ENCODE measurements at places on chromosomes 5 and 9.
A peak's percentile ranks its signal among the peaks of the same experiment; 100 is the strongest.

DNA sequence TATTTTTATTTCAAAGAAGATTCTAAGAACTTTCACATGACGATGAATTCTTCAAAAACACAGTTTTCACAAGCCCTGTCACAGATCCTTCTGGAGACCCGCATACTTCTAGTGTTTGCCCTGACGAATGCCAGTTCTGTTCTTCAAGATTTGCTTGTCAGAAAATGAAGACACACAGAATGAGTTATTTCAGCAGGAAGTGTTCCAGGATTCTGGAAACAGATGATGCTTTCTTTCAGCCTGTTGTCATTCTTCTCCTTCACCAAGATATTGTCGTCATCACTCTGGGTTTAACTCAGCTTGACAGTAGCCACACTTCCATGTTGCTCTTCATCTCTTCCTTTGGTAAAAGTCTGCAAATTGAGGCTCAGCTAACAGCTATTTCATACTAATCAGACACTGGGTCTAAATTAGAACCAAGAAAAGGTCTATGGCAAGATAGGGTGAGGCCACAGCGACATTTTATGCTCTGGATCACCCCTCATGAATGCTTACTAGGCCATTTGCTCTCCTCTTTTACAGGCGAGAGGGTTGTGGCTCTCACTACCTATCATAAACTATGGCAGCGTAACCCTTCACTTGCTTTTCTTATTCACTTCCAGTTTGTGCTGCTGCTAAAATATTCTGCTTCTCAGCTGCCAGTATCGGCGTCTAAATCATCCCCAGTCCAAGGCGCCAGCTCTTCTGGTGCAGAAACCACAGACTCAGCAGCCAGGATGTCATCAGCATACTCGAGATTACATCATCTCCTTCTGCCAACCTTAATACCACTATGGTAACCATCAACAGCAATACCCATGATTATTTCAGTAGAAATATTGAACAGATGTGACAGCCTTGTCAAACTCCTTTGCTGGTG lies 159.6 kb upstream of the TBCA start:
- peak; percentile 59 for DNase-seq

DNA sequence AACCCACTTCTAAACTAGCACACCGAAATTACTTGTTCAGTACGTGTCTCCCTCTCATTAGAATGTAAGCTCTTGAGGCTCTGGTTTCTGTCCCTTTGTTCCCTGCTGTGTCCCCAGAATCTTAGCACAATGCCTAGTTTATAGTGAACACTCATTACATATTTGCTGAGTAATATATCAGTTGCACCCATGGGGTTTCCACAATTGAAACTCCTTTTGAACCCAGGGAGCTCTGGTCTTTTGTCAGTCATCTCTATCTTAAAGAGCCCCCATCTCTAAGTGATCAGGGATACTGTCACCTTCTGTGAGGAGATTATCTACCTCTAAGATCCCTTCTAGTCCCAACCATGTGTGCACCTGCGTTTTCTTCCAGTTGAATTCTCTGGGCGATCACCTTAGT lies 12.8 kb downstream of the CAMK4 start:
- peak; percentile 63 for DNase-seq

DNA sequence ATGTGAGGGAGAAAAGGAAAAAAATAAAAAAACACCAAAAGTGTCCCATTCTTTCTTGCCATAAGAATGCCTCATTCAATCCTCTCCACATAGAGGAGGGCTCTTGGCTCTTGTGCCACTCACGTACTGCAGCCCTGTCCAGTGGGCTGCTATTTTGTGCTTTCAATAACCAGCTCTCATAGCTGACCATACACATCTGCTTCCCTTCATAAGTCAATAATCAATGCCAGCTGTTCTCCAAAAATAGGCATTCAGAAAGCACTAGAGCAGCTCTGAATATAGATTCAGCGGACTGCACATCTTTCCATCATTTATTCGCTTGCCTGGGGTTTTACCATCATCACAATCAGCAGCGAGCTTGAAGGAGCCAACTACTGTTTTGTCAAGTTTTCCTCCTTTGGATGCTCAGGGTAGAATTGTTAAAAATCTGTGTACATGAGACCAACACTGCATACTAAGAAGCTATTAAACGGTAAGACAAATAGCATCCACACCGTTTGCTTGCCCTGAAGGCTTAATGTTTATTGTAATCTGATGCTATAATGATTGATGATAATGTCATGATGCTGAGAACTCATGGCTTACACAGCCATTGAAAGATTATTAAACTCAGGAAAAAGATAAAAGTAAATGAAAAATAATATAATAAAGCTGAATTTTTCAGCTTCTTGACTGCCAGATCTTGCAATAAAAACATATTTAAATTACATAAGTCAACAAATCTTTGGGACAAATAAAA lies 80.0 kb downstream of the OXCT1 start:
- DNase-seq = no peak

GRCh38 chr5:6723122-6723815 lies 10.0 kb downstream of the TENT4A start:
- DNase-seq = no peak

DNA sequence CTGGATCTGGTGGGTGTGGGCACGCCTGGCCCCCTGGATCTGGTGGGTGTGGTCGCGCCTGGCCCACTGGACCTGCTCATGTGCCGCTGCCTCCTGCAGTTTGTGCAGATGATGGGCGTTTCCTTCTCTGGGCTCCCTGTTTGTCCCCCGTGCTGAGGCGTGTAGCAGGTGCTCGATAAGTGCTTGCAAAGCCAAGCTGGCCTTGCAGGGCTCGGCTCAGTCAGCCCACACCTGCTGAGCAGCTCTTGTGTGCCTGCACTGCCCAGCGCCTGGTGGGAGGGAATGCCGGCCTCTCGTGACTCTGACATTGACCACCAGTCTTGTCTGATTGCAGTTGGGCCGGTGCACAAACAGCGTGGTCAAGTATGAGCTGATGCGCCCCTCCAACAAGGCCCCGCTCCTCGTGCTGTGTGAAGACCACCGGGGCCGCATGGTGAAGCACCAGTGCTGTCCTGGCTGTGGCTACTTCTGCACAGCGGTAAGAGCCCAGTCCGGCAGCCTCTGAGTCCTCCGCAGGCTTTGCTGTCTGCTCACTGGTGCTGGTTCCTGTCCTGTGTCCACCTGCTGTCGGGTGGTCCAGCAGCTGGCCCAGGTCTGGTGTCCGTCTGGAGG lies 102.7 kb upstream of the CACNA1B start:
- no peak for DNase-seq

DNA sequence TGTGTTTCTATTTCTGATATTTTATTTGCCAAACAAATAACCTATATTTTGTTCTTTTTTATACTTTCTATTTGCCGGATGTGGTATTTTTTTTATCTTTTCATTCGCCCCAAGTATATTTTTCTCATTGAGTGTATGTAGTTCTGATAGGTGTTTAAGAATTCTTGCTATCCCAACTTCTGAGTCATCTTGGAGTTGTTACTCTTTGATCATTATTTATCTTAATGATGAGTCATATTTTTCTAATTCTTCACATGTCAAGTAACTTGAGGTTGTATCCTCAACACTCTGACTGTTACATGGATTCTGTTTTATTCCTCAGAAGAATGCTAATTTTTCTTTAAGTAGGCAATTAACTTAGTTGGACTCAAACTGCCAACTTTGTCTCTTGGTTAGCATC lies 498.1 kb downstream of the TLE1 start:
- no peak for DNase-seq

DNA sequence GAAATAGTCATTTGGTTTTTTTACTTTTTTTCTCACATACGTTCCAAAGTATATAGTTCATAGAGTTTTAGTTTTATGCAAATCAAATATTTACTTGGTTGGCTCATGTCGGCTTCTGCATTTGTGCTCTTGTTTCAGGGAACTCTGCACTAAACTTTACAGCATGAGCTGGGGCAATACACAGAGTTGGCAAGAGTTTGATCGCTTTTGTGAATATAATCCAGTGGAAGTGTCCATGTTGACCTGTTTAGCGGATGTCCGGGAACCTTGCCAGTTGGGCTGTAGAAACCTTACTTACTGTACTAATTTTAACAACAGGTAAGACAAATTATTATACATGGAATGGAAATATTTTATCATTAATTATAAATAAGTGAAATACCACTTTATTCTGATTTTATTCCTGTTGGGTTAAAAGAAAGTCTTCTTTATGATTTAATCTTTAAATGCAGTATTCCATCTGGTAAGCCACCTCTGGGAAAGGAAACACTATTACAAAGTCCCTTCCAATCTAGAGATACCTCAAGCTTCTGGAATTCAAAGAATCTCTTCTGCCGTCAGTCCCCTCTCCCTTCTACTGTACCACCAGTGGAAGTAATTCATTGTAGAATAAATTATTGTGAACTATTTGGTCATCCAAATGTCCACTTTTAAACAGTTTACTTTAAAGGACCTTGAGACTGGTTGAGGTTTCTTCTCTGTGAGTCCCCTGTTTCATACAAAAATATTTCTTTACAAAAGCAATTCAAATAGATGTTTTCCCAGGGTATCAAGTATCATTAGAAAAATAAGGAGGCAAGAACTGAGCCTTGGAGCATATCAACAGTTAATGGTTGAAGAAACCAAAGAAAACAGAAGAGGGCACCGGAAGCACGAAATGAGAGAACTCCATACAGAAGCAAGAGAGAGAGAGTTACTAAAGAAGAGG lies 45.2 kb upstream of the GLIPR2 start:
- no peak for DNase-seq

GRCh38 chr9:36163049-36163785 lies 6.0 kb upstream of the CCIN start:
- DNase-seq = no peak

DNA sequence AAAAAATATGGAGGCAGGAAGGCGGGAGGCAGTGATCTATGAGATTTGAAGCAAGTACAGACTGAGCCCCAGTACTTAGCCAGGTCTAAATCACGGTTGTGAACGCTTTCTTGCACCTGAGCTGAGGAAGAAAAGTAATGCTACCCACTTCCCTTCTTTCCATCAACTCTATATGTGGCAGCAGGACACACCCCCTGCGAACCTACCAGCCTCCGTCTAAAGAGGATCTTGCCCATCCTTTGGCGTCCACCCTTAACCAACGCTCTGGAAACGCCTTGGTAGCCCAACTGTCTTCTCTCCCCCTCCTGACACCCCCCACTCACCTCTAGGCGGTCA lies 545 bp downstream of the HMGCS1 start:
- no peak for DNase-seq

GRCh38 chr9:111715471-111715870 lies 54.1 kb downstream of the GNG10 start:
- no peak for DNase-seq

Data from activated CD4-positive, alpha-beta T cell treated with anti-CD3 and anti-CD28 coated beads, Interleukin-2, Interleukin-4, amounts not matched to agents 100 ng/mL and 50 ng/mL, durations not matched to agents 16 hours and 8 hours (primary cell).